ENCODE measurements at places on chromosomes 7 and 10.

DNA sequence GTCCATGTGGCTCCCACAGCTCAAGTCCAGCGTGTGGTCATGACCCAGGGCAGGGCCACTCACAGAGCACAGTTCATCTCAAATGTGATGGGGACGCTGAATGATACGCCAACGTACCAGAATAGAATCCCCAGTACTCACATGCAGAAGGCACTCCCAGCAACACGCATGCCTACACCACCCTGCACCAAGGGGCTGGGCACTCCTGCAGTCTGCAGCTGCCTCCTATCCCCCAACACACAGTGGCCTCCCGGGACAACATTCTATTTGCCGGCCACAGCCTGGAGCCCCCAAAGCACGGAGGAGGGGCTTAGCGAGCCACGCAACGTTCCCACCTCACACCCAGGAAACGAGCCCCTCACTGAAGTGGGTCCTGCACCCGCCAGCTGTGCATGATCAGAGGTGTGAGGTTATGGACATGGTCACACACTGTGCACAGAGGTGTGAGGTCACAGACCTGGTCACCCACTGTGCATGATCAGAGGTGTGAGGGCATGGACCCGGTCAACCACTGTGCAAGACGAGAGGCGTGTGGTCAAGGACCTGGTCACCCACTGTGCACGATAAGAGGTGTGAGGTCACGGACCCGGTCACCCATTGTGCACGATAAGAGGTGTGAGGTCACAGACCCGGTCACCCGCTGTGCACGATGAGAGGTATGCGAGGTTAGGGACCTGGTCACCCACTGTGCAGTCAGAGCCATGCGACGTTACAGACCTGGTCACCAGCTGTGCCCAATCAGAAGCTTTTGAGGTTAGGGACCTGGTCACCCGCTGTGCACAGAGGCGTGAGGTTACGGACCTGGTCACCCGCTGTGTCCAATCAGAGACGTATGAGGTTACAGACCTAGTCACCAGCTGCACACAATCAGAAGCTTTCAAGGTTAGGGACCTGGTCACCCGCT lies 182.8 kb downstream of the DIP2C start:
- DNase-seq, result no peak

DNA sequence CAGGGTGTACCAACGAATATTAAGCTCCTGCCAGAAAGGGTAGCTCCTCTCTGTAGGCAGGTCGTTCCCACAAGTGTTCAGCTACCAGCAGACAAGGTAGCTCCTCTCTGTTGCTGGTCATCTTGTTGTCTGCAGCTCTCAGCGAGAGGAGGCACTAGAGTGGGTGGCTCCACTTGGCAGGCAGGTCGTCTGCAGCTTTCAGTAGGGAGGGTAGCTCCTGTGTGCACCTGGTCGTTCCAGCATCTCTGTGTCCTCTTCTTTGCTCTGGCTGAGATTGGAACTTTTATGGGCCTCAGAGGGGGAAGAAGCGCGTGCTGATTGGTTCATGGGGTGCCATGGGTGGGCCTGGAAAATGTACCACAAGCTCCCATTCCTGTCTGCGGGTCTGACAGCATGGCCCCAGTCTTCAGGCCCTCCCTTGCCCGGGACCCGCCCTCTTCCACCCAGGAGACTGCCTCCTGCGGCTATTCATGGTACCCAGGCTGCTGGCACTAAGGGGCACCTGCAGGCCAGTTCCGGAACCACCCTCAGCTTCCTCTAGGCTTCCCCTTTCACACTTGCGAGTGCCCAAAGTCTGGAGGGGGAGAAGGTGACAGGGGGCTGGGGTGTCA lies 63.9 kb upstream of the CACNA2D1 start:
- DNase-seq, result no peak

- DNase-seq, result no peak
Measured at GRCh38 chr7:101557421-101557820, 71.7 kb downstream of the MYL10 start.

DNA sequence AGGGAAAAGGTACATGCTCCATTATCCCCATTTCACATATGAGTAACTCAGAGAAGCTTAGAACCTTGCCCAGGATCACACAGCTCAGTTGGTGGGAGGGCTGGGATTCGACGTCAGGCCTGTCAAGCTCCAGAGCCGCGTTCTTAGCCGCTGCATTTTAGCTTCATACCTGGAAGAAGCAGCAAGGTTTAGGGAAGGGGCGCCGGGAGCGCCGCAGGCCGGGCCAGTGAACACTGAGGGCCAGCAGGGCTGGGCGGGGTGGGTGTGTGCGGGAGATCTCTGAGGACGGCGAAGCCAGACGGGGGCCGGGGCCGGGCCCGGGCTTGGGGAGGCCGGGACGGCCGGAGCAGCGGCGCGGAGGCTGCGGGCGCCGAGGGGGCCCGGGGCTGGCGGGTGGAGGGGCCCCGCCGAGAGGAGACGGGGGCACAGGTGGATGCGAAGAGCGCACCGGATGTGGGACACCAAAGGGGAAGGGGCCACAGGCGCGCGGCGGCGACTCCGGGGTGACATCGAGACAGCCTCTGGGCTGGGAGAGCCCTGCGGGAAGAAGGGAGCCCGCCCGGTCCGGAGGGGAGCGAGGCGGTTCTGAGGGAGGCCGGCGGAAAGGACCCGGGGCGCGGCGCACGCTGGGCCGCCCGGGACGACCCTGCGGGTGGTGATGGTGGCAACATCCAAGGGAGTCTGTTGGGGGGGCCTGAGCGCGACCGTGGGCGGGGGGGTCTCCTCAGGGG lies 498 bp downstream of the NDST2 start:
- peak; percentile 24 for DNase-seq

DNA sequence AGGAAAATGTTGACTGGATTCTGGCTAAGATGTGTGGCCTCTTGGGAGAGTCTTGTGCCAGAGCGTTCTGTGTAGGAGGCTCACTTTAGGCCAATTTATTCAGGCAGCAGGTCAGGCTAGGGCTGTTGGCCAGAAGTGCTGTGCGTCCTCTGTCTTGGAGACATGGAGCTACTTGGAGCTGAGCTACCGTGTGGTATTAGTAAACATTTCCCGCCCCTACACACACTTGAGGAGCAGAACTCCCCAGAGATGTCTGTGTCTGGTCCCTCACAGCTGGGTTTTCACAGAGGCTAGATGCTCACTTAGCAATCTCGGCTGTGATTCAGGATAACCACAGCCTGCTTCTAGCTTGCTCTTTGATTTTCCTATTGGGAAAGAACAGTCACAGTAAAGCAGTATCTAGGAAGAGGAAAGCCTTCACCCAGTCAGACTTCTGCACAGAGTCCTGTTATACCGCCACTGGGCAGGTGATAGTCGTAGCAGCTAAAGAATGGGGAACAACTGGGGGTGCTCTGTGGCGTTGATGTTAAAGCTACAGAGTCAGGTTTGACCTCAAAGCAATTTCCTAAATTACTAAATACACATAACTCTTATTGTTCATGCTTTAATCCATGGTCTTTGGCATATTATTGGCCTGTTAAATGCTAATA lies 86.7 kb downstream of the MDFIC start:
- no peak for DNase-seq

- DNase-seq, result no peak
Measured at GRCh38 chr7:156384706-156385105, 255.9 kb upstream of the RNF32 start.

- DNase-seq, result no peak
Measured at GRCh38 chr7:73822319-73823173, 8.2 kb upstream of the CLDN4 start.

- no peak for DNase-seq
Measured at GRCh38 chr7:137875746-137876145, 29.0 kb upstream of the DGKI start.

- no peak for DNase-seq
Measured at GRCh38 chr7:98679741-98680140, 62.7 kb downstream of the NPTX2 start.

GRCh38 chr7:116702046-116702785 lies 30.2 kb downstream of the MET start:
- no peak for DNase-seq

Measured in stimulated activated CD8-positive, alpha-beta memory T cell treated with anti-CD3 and anti-CD28 coated beads, Interleukin-15, amount 100 ng/mL, for 1 hour (primary cell).